ENCODE measurements at places on chromosomes 4 and X.

DNA sequence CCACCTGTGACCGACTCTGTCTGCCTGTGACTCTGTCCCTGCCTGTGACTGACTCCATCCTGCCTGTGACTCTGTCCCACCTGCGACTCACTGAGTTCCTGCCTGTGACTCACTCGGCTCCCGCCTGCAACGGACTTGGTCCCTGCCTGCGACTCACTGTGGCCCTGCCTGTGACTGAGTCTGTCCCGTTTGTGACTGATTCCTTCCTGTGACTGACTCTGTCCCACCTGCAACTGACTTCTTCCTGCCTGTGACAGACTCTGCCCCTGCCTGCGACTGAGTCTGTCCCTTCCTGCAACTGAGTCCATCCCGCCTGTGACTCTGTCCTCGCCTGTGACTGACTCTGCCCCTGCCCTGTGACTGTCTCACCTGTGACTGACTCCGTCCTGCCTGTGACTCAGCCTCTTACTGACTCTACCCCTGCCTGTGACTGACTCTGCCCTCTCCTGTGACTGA is 9.6 kb upstream of the UVSSA start:
- DNase-seq: no peak

DNA sequence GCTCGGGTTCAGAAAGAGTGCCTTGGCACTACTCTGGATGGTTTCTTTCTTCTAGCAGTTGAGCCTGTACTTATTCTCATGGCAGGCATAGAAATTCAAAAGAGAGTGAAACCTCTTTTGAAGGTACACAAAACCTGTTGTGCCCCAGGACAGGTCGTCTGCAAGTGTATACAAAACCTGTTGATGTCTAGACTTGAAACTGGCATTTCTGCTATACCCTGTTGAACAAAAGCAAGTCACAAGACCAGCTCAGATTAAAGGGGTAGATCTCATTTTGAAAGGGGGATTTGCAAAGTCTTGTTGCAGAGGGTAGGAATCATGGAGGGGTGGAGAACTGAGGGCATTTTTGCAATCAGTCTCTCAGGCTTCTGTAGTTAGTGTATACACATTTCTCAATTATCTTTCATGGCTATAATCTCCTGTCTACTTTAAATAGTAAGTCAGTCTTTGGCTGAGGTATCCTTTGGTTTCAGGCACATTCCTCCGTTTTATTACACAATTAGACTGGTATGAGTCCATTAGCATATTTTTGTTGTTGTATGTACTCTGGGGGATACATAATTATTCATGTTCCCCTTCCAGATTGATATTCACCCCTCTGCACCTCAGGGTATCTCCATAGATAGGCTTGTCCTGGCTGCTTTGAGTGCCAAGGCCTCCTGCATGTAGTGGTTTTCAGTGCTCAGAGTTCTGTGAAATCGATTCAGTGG is 251.4 kb downstream of the DTHD1 start:
- DNase-seq: no peak

DNA sequence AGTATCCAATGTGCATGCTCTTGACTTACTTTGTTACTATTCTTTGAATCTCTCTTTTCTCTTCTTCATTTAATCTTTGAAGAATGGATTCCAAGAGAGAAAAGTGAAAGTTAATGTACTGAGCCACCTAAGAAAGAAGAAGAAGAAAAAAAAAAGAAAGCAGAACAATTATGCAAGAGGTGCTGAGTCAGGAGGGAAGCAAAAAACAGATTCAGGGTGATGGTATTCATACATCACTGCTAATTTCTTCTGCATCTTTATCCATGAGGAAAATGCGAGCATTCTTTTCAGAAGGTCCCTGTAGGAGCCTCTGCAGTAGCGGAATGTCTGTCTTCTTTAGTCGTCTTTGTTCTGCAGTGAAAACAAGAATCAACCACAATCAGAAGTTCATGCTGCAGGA is 43.9 kb downstream of the RASSF6 start:
- DNase-seq: no peak

DNA sequence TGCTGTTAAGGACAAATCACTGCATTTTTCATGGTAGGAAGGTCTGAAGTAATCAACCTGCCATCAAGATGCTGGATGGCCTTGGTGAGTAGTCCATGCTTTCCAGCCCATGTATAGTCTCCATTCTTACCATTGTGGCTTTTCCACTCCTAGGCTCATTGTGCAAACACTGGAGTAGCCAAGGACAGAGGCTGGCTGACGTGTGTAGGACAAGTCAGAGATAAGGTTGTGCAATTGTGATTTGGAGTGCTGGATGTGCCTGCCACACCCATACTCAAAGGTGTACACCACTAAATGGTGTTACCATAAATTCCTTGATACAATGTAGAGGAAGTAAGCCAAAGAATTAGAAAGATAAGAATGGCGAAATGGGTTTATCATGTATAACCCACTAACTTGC is 26.3 kb upstream of the RADX start:
- no peak for DNase-seq

- no peak for DNase-seq
Observed at GRCh38 chr4:139208404-139208945, 31.5 kb upstream of the ELF2 start.

Data from C1 segment of cervical spinal cord (tissue), 14 donors.